ENCODE measurements at places on chromosomes 6 and 20.

GRCh38 chr6:16352258-16352635, 113.9 kb downstream of the GMPR start:
- DNase-seq = no peak

DNA sequence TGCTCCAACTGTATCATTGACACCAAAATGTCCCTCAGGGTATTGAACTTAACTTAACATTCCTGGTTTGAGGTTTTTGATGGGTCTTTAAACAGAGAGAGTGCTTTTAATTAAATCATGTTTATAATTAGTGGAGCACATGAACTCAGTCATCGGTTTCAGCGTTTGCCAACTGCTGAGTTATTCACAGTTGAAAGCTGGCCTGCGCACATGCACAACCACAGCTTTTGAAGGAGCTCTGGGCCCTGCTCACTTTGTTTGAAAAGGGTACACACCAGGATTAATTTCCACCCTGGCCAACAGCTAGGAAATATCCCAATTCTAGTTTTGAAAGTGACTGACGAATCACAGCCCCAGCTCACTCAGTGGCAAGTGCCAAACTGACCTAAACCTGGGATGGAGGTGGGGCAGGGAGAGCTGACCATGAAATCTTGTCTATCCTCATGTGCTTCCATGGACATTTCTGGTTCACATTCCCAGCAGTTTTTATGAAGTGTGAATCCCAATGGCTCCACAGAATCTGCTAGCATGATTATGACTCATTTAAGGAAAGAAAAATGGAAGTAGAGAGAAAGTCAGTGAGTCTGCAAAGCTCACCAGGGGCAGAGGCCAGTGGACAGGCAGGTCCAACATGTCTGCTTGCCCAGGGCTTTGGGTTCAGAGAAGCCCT, 247.8 kb downstream of the FNDC1 start:
- DNase-seq = no peak

- DNase-seq = no peak
Measured at GRCh38 chr6:5334341-5334740, 73.0 kb downstream of the FARS2 start.

DNA sequence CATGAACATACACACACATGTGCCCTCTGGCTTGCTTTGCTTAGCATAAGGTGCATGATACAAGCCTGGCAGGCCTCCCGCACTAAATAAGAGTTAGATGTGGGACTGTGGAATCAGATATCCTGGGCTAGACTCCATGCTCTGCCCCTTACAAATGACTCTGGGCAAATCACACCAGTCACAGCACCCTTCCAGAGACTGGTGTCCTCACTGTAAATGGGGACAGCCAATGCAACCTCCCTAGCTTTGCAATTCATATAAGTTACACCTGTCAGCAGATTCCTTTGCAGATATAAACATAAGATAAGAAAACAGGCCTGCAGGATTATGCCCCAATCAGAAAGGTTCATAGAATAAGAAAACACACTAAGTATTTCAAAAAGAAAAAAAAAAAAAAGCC, 174.1 kb downstream of the PTPRT start:
- no peak for DNase-seq

- DNase-seq = no peak
Measured at GRCh38 chr6:44224965-44225305, 1.5 kb downstream of the SLC29A1 start.

GRCh38 chr6:151228788-151229400, 10.9 kb upstream of the AKAP12 start:
- no peak for DNase-seq

GRCh38 chr6:51112731-51113130, 294.1 kb downstream of the TFAP2B start:
- DNase-seq = no peak

DNA sequence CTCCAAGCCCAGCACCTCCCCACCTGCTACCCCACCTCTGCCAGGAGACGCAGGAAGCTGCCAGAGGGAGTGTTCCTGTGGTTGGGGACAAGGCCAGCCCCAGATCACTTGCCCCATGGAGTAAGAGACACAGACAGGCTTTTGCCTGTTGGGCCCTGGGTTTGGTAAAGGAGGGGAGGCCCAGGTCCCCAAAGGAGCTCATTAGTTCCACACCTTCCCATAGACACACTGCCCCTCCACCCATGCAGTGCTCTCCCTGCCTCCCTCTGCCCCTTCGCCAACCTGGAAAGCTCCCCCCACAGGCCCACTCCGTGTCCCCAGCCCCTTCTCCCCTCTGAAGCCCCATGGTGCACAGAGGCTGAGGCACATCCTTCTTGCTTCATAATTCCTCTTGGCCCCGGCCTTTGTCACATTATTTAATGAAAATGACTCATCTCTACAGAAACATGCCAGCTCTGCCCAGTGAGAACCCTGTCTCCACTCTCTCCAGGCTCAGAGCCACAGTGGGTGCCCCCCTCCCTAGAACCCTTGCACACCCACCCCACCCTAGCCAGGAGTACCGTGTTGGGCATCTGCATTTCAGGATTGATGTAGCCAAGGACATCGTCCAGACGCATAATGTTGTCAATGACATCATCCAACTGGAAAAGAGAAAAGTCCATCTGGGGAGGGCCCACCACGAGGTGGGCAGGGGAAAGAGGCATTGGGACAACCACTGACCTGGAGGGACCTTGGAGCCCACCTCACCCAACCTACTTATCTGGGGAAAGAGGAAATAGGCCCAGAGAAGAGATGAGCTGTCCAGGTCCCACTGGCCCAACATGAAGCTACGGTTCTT, 46.0 kb downstream of the TFEB start:
- DNase-seq = no peak
